ENCODE measurements at places on chromosomes 7 and 10.
A peak's percentile ranks its signal among the peaks of the same experiment; 100 is the strongest.

DNA sequence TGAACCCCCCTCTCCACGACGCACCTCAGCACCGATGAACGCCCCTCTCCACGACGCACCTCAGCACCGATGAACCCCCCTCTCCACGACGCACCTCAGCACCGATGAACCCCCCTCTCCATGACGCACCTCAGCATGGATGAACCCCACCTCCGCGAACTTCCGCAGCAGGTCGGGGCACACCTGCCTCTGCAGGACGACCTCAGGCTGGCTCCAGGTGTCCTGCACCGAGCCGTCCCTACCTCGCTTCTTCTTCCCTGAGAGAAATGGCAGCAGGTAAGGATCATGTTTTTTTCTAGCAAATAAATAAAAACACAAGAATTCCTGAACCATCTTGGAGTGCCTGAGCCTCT lies 24.1 kb downstream of the CFAP46 start:
- DNase-seq, result no peak

DNA sequence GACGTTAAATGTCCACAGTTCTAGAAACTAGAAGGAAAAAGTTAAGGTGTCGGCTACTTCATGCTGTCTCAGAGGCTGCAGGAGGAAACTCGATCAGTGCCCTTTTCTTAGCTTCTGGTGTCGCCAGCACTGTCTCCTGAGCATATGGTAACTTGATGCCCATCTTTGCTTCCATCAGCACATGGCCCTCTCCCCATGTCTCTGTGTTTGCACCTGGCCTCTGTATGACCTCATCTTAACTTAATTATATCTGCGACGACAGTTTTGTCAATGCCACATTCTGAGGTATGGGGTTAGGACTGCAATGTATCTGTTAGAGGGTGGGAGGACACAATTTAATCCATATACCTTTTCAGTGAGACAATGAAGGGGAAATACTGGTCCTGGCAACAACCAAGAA lies 449.9 kb downstream of the POM121L12 start:
- DNase-seq, result no peak

- peak; percentile 43 for DNase-seq
These were observed 1.1 kb downstream of the TRRAP start for GRCh38 chr7:98879198-98879978.

- DNase-seq, result no peak
These were observed 32.8 kb downstream of the KCNH2 start for GRCh38 chr7:150945171-150945852.

DNA sequence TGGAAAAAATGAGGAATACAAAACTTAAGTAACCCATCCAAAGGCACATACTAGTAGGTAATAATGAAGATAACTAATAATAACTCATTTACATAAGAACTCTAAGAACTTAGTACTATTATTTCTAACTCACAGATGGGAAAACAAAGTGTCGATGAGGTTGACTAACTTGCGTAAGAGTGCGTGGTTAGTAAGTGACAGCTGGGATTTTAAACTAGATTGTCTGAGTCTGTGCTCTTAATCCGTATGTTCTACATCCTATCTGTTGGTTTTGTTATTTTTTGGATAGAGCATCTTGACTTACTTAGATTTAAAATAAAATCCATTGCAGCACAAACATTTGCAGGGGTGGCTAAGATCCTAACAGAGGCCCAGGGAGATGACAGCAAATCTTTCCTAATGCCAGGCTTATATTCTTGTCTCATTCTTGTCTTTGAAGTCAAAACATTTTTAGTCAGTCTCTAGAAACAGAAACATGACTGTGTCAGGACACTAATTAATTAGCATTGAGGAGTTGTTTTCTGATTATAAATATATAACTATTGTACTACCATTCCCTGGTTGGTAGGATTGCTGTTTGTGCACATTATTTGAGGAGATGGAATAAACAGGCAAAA lies 11.7 kb downstream of the RPA3 start:
- no peak for DNase-seq

DNA sequence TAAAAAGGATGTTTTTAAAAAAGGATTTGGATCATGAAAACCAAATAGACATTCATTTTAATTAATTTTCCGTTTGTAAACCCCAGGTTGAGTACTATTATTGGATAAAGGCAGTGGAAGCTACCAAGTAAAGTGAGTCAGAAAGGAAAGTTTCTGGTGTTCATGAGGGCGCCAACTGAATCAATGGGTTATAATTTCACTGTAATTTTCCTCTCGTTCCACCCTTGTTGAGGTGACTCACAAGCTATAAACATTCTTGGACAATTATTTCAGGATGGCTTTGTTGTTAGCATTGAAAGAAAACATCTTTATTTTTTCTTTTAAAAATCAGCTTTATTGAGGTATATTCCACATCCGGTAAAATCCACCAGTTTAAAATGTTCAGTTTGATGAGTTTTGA lies 5.1 kb upstream of the FAM133B start:
- DNase-seq, result no peak

- DNase-seq, result no peak
These were observed 853.6 kb downstream of the LRMDA start for GRCh38 chr10:76285012-76285411.

DNA sequence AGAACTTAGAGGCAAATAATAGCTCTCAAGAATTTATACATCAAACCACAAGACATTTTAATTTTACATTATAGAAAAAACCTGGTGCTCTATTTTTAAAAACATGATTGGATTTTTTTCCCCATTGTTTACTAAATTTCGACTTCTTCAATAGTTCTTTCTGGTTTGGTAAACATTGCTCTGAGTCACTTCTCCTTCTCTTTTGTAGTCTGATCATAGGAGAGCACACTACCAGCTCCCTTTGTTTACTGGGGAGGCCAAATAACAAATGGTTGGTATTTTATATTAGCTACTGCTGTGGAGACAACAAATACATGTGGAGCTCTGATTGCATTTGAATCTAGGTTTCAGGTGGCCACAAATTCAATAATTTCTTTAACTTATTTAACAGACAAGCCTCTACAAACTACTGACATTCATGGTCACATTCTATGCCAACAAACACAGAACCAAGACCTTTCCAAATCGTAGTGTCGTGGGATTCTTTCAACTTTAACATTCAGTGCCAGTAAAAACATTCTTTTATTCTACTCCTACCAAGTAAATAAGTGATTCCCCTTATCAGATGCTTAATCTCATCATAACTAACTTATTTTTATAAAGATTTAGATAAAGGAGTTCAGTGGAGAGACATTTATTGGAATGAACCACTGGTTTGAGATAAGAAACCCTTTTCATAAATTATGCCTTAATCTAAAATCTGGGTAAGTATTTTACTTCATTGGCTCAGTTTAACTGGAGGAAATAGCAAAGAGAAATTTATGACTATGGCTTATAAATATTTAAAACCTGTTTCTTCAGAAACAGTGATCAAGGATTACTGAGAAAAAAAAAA lies 17.7 kb upstream of the FXYD4 start:
- DNase-seq, result no peak

- DNase-seq, result peak; percentile 3
These were observed 297.3 kb upstream of the LYZL1 start for GRCh38 chr10:28991333-28992270.

GRCh38 chr10:73906524-73907447 lies 4.1 kb upstream of the PLAU start:
- no peak for DNase-seq

GRCh38 chr7:91636728-91637127 lies 243.8 kb downstream of the MTERF1 start:
- no peak for DNase-seq

DNA sequence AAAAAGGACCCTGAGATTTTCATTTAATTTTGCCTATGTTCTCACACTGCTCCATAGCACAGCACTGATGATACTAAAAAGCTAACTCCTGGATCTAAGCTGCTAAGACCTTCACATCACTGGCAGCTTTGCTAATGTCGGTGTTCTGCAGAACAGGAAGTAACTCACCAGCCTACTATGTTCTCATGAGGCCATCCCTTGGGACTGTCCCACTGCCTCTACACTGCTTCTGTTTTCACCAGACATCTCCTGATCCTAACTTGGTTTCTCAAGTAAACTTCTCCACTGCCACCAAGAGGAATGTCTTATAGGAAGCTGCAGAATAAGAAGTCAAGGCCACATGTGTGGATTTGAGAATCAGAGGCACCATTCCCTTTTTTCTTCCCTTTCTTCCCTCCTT lies 15.1 kb downstream of the HTR7 start:
- no peak for DNase-seq

- no peak for DNase-seq
These were observed 78.5 kb downstream of the SEC61G start for GRCh38 chr7:54680377-54681005.

GRCh38 chr7:113394856-113395255 lies 276.5 kb upstream of the SMIM30 start:
- no peak for DNase-seq

GRCh38 chr10:124092860-124093773 lies at the start of gene CHST15:
Gene CHST15 (minus strand): TSS chr10:124093598. CDS start chr10:124046212, 47,386 bp downstream.
- no peak for DNase-seq

DNA sequence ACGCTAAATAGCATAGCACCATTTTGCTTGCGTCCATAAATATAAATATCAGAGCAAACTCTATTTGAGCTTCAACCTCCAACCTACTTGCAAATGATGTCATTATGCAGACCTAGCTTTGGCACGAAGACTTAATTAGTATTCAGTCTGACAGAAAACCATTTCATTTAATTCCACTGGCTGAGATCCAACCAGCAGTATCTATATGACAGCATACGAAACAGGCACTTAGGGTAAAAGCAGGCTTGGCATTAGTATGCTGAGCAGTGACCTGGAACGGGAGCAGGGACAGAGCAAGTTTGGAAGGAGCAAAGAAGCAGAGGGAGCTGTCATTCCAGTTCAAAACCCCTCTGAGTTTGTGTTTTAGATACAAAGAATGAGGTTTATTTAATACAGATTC lies 312.5 kb upstream of the CHRM2 start:
- no peak for DNase-seq

DNA sequence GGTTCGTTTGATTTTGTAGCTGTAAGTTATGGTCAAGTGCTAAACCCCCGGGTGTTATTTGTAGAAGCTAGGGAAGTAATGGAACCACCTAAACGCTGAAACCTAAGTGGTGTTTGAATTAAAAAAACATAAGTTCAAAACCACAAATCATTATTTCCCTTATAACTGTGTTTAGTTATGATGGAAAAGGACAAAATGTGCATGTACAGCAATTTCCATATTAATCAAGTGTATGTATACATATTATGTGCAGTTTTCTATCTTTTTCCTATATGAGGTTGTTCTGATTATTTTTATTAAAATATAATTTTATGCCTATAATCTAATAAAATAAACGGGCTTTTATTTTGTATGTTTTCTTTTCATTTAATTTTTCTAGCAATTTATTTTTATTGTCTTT lies 45.9 kb downstream of the IL6 start:
- DNase-seq, result no peak

DNA sequence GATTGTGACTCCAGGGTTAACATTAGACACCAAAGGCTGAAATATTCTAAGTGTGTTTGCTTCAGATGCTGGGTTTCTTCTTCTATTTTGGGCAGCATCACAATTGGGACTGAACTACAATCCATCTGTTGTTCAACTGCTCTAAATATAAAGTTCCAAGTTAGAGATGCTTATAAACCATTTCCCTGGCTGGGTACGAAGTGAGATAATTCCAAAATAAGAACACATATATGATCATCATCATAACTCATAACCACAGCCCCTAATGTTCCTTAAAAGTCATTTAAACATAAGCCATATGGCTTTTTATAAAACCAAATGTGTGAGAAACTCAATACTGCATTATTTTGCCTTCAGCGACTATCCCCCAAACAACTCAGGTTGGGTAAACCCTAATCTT lies 28.8 kb downstream of the DNA2 start:
- DNase-seq, result no peak

DNA sequence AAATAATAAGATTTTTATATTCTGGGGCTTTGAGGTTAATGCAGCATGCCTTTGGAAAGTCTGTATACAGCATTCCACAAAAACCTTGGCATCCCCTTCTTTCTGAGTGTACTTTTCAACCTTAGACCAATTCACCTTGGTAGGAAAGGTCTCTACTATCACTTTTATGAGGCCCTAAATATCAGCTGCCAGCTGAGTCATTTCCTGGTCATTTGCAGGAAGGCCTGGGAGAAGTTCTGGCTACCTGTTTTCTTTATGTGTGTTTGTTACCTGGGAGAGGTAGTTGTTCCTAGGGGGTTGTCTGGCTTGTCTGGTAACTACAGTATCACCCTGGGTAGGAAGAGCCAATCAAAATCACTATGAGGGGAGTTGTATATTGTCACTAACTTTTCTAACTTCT lies 4.1 kb downstream of the SPAM1 start:
- no peak for DNase-seq

DNA sequence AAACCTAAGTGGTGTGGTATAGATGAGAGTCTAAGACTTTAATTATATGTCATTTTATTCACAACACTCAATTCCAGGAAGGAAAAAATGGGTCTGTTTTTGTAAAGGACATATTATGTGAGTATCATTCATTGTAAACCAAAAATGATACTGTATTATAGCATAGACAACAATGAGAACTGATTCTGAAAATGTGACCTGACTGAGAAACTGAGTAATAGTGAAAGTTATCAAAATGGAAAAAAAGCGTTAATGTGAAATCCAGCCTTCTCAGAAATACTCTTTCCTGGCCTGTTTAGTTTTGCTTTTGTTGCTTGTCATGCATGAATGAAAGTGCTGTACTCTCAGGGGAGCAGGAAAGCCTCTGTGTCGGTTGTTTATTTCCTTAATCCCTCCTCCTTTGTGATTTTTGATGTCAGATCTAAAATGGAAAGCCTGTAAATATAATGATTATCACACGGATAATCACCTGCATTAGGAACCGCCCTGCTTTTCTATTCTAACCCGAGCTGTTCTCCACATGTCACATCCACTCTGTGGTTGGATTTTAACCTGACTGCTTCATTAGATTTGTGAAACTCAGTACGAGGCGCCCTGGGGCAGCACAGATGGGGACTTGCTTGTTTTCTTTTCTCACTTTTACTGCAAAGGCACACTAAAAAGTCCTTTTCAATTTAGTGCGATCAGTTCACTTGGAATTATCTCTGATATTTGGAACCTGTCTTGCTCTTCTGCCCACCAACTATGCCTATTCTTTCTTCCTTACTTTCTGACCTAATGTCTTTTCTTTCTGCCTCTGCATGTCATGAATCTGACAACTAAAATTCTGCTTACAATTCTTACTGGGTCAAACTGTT lies 240.9 kb upstream of the KAT6B start:
- peak; percentile 8 for DNase-seq

- no peak for DNase-seq
These were observed 440.6 kb downstream of the PARD3 start for GRCh38 chr10:34374356-34375045.

GRCh38 chr7:98943336-98943735 lies 65.0 kb downstream of the TRRAP start:
- DNase-seq, result no peak

- peak; percentile 76 for DNase-seq
These were observed 44.8 kb downstream of the KBTBD2 start for GRCh38 chr7:32846630-32847225.
